Transverse colon (tissue), 4 donors: ENCODE measurements at places on chromosomes 11 and 22. TPM values are rescaled to one million over a fixed set of nuclear protein-coding genes. Genes with fewer than 3 reads are reported as not detected.

The ACR gene
- not detected for total RNA-seq

GRCh38 chr11:92765082-92765840 is 204.2 kb upstream of the MTNR1B start:
- H3K27ac ChIP-seq: no peak overlapping the region
- no peak overlapping the region for H3K4me3 ChIP-seq
- H3K4me1 ChIP-seq: no peaks in the 10 kb centered on the region
- H3K27me3 ChIP-seq: no peaks in the 10 kb centered on the region
- H3K36me3 ChIP-seq: no peaks in the 10 kb centered on the region
- no peak for DNase-seq

The MTCH2 gene
- 92.2 TPM for total RNA-seq

The TPST2 gene
- 26.4 TPM for total RNA-seq

DNA sequence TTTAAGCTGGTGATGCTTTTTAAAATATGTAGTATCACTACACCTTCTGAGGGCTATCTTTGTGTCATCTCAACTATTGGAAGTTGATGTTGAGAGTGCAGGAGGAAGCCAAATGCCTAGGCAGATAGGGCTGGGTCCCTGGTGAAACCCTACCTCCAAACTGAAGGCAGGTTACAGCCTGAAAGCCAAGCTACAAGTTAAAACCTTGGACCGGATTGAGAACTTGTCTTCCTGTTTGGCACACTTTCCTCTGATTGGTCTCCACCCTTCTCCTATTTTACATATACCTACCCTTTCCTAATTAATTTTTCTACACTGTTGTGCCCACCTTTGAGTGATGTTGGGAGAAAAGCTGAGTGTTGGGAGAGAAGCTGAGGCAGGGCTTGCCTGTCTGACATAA is 287.8 kb upstream of the CNTN5 start:
- no peaks in the 10 kb centered on the region for H3K4me1 ChIP-seq
- H3K27ac ChIP-seq: no peak overlapping the region
- H3K4me3 ChIP-seq: no peak overlapping the region
- H3K27me3 ChIP-seq: no peaks in the 10 kb centered on the region

GRCh38 chr22:37290737-37291136 is 8.4 kb downstream of the CYTH4 start:
- H3K4me3 ChIP-seq: no peak overlapping the region
- H3K27me3 ChIP-seq: no peaks in the 10 kb centered on the region
- H3K4me1 ChIP-seq: no peaks in the 10 kb centered on the region
- no peak overlapping the region for H3K27ac ChIP-seq

DNA sequence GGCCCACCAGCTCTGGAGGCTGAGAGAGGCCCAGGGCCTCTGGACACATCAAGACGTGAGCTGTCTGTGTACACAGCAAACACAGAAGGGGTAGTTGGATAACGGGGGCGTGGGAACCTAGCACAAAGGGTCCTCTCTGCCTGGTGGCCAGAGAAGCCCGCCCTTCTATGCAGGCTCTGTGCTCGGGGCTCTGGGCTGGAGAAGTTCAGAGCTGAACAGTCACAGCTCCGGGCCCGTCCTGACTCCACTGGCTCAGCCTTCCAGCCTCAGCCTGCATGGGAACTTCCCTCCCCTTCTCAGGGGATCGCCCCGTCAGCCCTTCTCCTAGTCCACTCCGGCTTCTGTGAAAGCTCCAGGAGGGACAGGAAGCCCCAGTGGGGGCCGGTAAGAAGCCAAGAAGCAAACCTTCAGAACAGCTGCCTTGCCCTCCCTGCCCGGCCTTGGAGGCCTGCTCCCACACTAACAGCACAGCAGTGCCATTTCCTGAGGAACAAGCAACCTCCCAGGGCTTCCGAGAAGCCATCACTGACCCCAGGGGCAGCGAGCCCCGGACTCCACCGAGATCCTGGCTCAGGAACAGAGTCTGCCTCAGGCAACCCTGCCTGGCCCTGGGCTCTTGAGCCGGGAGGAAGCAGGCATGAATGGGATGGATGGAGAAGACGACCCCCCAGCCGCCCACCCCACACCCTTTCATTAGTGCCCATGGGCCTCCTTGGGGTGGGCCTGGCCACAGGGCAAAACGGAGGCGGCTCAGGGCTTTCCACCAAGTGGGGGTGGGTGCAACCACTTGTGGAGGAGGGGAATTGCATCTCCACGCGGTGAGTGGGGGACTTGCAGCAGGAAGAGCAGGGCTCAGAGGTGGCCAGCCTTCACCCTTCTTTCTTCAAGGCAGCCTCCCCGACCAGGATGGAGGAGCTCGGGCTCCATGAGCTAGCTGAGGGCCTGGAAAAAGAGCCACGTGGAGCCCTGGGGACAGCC is 119.8 kb downstream of the ST3GAL4 start:
- no peak for DNase-seq
- H3K27ac ChIP-seq: no peak overlapping the region
- no peaks in the 10 kb centered on the region for H3K36me3 ChIP-seq
- H3K4me3 ChIP-seq: no peak overlapping the region
- H3K27me3 ChIP-seq: peaks cover 54% of the 10 kb centered on the region

DNA sequence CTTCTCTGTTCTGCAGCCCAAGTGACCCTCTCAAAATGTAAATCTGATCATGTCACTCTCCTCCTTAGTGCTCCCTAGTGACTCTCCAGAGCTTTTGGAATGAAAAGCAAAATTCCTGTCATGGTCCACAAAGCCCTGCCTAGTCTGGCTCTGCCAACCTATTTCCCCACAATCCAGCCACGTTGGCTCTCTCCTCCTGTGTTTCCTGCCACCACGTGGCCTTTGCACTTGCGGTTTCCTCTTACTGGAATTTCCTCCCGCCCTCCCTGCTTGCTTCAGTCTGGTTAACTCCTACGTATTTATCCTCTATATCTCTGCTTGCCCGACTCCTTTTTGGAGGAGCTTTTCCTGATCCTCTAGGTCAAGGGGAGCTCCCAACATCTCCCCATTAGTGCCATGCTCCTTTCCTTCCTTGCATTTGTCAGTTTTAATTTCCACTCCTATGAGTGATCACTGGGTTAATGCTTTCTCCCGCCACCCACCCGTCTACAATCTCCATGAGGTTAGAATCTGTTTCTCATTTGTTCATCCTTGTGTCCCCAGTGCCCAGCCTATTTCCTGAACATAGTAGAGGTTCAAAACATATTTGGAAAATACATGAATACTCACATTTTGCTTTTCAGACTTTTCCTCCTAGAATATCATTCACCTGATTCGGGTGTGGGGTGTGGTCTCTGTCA is 11.5 kb downstream of the NNMT start:
- no peak overlapping the region for H3K4me3 ChIP-seq
- peak overlapping the region; percentile 60 for H3K27ac ChIP-seq
- peaks cover 4% of the 10 kb centered on the region for H3K4me1 ChIP-seq
- no peaks in the 10 kb centered on the region for H3K36me3 ChIP-seq
- no peak for DNase-seq
- H3K27me3 ChIP-seq: no peaks in the 10 kb centered on the region

DNA sequence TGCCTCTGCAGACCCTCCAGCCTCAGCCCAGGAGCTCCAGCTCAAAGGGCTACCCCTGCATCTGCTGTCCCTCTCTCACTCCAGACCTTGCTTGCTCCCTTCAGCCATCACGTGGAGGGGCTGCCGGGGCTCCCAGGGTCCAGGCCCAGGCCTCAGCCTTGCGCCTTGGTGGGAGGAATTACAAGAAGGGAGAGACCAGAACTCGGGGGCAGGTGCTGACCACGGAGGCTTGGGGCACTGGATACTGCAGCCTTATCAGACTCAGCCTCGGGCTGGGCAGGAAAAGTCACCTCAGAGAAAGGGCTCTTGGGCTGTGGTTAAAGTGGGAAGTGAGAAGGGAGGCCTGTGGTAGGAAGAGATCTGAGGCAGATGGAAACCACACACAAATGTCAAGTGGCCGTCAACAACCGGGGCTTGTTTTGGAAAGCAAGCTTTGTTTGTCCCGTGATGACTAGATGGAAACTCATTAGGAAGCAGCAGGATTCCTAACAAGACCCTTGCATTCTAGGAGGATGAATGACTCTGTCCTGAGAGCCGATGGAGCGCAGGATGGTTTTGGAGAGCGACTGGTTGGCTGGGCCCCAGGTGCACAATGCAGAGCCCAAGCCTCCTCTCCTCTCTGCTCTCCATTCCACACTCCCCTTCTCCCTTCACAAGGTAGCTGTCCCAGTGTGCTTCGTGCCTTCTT is 1321.7 kb downstream of the TBC1D22A start:
- H3K4me1 ChIP-seq: no peaks in the 10 kb centered on the region
- H3K27me3 ChIP-seq: peaks cover 7% of the 10 kb centered on the region
- H3K36me3 ChIP-seq: no peaks in the 10 kb centered on the region
- no peak overlapping the region for H3K4me3 ChIP-seq

GRCh38 chr11:122276221-122276620 is 160.2 kb upstream of the BLID start:
- no peak overlapping the region for H3K4me3 ChIP-seq
- no peak overlapping the region for H3K27ac ChIP-seq
- DNase-seq: no peak
- no peaks in the 10 kb centered on the region for H3K4me1 ChIP-seq

The DEFB131B gene
- not detected for total RNA-seq

DNA sequence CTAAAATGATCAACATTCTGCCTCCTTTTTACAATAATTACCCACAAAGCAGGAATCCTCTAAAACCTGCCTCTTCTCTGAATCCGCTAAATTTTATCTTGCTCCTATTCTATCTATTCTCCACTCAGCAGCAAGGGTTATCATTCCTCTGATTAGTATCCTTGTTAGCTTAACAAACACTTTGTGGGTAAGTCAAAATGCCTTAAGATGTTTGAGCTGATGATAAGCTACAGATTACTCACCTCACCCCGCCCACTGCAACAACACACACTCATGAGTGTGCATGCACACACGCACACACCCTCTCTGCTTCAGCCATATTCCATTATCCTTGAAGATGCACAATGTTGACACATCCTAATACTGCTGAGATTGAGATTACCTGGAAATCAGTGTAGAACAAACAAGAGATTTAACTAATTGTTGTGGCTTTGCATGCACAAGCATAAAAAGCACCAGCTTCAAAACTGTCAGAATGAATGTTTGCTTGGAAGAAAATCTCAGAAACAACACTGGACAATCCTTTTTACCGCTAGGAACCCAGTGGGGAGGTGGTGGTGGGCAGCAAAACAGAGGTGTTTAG is 130.9 kb downstream of the BBOX1 start:
- H3K27me3 ChIP-seq: no peaks in the 10 kb centered on the region
- H3K4me1 ChIP-seq: no peaks in the 10 kb centered on the region
- H3K36me3 ChIP-seq: no peaks in the 10 kb centered on the region
- H3K27ac ChIP-seq: no peak overlapping the region
- no peak for DNase-seq

GRCh38 chr22:40621309-40622151 is 15.0 kb downstream of the MRTFA start:
- H3K4me1 ChIP-seq: no peaks in the 10 kb centered on the region
- H3K27ac ChIP-seq: no peak overlapping the region
- no peaks in the 10 kb centered on the region for H3K27me3 ChIP-seq

DNA sequence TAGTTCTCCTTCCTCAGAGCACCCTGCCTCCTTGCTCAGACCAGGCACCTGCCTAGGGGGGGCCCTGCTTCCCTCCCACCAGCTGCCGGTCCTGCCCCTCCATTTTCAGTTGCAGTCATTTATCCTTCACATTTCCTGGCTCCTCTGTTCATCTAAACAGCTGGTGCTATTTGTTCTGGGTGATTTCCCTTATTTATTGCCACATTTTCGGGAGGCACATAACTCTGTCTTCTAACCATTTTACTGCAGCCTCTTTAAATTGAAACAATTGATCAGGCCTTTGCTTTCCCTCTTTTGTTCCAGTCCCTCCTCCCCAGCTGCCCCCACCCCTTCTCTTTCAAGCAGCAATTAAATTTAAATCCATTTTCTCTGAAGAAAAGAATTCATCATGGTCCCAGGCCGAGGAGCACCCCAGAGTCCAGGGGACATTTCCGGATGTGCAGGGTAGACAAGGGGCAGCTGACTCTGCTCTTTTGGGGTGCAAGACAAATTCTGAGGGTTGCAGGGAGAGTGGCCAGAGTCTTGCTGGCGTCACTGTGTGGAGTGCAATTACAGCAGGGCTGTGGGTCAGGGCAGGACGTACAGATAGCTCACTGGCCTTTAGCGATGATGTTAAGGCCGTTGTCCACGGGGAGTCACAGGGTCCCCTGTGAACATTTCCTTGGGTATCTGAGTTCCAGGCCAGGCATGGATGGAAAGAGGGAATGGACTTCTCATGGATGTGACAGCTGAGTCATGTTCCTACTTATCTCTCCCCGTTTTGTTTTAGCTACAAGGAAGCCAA is 476.4 kb downstream of the TBC1D22A start:
- H3K4me3 ChIP-seq: no peak overlapping the region
- peaks cover 12% of the 10 kb centered on the region for H3K27me3 ChIP-seq
- no peak overlapping the region for H3K27ac ChIP-seq
- H3K4me1 ChIP-seq: no peaks in the 10 kb centered on the region
- DNase-seq: no peak

DNA sequence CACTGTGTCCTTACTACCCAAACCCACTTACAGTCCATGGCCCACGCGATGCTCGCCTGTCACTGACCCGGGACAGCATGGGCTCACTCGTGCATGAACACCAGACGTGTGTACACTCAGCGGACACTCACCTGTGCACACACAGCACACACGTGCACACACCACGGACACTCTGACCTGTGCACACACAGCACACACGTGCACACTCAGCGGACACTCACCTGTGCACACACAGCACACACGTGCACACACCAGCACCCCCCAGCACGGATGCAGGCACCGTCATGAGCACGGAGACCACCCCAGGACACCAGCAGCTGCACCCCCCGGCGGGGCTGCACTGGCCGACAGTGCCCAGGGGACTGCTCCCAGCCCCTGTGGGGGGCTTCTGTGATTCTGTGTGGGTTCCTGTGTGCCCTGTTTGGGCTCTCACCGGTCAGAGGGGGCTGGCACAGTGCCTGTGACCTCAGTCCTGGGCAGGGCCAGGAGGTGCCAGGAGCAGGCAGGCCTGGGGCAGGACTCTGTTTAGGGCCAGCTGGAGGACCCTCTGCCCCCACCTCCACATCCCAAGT is 20.2 kb downstream of the CRELD2 start:
- no peaks in the 10 kb centered on the region for H3K27me3 ChIP-seq
- H3K4me1 ChIP-seq: peaks cover 32% of the 10 kb centered on the region
- H3K4me3 ChIP-seq: no peak overlapping the region

DNA sequence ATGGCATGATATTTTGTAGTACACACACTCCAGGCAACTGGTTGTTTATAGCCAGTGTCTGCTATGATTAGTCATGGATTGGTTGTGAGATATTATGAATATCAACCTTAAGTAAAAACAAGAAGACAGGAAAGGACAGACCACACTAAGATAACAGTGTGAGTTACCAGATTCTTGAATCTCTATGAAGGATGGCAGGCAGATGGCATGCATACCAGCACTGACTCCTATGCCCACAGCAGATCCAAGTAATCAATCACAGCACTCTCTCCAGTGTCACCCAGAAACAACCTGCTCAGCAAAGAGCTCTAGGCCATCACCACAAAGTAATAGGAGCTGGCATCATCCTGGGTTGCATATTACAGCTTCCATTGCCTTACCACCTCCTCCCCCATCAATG is 116.6 kb downstream of the GALNT18 start:
- H3K27me3 ChIP-seq: no peaks in the 10 kb centered on the region
- H3K27ac ChIP-seq: no peak overlapping the region
- peaks cover 27% of the 10 kb centered on the region for H3K4me1 ChIP-seq
- no peak overlapping the region for H3K4me3 ChIP-seq
- DNase-seq: no peak
- H3K36me3 ChIP-seq: no peaks in the 10 kb centered on the region

The OR5P2 gene
- total RNA-seq: not detected
